ENCODE measurements at places on chromosomes 5 and 9.

DNA sequence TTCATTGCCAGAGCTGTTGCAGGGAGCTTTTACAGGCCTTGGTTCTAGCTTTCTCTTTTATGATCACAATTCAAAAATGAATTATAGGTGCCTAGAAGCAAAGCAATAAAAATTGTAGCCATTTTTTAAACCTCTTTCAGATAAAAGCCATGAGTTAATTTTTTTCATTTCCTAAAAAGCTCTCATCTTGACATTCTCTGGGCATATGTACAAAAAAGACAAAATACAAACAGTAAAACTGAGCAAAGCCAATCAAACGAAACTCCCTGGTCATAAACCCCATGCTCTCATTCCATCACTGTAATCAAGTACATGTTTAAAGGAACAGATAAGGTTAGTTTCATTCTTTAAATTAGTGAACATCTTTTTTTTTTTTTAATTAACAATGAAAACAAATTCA, 101.9 kb downstream of the ERCC6L2 start:
- no peak for DNase-seq

DNA sequence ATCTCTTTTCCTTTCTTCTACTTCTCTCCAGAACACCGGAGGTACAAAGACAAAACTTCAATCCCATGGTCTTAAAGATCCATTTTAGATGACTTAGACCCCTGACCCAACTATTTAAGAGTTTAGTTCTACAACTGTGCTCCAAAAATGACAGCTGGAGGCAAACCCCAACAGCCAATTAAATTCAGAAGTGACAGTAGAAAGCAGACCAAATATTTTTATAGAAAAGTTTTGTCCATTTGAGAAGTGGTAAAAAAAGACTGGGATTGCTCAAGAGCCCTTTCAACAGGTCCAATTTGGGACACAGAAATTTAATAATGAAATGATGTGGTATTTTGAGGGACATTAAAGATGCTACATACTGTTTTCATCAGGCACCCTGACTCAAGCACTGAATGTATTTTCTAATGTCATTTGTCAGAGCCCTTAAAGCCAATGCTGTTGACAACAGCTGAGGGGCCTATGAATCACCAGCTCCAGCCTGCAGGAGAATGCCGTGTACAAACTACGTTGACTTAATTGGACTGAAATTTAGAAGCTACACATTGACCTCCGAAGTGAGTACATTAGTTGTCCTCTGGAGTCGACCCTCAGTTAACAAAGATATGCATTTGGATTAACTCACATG, 147.5 kb upstream of the PIK3R1 start:
- no peak for DNase-seq

DNA sequence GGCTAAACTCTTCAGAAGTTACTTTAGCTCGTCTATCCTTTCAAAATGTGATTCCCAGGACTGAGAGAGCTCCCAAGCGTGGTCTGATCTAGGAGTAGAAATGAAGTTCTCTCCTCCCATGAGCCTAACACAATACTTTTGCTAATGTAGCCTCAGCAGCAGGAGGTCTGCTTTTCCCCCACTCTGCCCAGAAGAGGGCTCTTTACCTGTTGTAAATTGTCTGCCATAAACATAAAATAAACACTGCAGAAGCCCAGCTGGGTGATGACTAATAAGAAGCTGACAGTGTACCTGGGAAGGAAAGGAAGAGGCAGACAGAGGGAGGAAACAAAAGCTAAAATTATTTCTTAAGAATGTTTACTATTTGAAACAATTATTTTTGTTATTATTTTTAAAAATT, 15.4 kb downstream of the SLC36A3 start:
- no peak for DNase-seq

DNA sequence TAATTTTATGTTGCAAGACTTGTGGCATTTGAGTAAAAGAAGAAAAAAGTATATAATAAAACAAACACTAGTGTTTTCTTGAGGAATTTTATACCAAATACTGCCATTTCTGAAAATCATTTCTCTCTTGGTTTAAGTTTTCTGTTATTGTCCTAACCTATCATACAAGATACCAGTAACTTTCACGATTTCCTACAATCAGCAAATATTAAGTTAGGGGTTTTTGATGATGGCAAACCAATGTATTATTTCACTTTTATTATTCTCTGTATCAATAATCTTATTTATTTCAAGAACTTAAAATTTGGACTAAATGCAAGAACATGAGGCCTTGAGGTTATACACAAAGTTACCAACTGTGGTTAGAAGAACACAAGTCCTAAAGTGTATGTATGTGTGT, 109.0 kb upstream of the VCAN start:
- no peak for DNase-seq

GRCh38 chr9:106577121-106577520, 285.8 kb upstream of the ZNF462 start:
- DNase-seq = no peak

- no peak for DNase-seq
These were observed 8.3 kb upstream of the PTBP3 start for GRCh38 chr9:112341730-112342129.

DNA sequence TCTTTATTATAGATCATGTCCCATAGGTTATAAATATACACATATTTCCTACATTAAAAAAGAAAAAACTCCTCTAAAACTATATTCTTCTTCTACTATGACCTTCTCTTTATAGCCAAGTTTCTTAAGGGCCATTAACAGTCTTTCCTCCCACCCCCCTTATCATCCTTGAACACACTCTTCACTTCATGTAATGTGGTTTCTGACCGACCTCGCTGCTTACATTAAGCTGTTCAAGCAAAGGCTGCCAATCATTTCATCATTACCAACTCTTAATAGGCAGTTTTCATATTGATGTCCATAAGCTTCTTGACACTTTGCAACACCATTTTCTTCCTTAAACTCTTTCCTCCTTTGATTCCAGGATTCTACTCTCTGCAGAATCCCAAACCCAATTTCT, 283.0 kb upstream of the PCSK5 start:
- no peak for DNase-seq

DNA sequence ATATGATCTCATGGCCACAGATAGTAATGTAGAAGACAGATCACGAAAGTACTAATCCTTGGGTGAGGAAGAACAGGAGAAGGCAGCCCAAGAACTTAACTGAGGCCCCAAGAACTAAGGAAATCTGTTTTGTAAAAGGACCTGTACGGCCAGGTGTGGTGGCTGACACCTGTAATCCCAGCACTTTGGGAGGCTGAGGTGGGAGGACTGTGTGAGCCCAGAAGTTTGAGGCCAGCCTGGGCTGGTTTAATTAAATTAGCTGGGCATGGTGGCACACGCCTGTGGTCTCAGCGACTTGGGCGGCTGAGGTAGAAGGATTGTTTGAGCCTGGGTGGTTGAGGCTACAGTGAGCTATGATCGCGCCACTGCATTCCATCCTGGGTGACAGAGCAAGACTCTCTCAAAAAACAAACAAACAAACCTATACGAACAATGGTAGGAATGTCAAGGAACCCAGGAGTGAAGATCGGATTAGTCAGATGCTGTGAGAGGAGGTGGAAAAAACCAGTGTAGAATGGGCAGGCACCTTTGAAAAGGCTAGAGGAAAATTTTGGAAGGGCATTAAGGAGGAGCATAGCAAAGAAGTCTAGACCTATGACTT, 283.8 kb upstream of the DMRT1 start:
- DNase-seq = no peak

DNA sequence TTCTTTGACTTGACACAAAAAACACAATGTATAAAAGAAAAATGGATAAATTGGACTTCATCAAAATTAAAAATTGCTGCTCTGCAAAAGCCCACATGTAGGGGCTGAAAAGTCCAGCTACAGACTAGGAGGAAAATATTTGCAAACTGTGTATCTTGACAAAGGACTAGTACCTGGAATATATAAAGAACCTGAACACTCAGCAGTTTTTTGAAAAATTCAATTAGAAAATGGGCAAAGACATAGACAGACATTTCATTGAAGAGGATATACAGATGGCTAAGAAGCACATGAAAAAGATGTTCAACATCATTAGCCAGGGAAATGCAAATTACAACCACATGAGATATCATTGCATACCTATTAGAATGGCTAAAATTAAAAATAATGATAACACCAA, 18.5 kb upstream of the TAL2 start:
- DNase-seq = no peak

GRCh38 chr9:132923346-132923902, 21.0 kb downstream of the TSC1 start:
- no peak for DNase-seq

GRCh38 chr5:142253938-142254337, 70.9 kb downstream of the SPRY4 start:
- no peak for DNase-seq

GRCh38 chr9:116450378-116451139, 236.5 kb upstream of the TRIM32 start:
- no peak for DNase-seq

- DNase-seq = no peak
These were observed 696 bp downstream of the ZNF622 start for GRCh38 chr5:16464664-16465543.

GRCh38 chr5:82745016-82745415, 332.2 kb downstream of the TMEM167A start:
- no peak for DNase-seq

DNA sequence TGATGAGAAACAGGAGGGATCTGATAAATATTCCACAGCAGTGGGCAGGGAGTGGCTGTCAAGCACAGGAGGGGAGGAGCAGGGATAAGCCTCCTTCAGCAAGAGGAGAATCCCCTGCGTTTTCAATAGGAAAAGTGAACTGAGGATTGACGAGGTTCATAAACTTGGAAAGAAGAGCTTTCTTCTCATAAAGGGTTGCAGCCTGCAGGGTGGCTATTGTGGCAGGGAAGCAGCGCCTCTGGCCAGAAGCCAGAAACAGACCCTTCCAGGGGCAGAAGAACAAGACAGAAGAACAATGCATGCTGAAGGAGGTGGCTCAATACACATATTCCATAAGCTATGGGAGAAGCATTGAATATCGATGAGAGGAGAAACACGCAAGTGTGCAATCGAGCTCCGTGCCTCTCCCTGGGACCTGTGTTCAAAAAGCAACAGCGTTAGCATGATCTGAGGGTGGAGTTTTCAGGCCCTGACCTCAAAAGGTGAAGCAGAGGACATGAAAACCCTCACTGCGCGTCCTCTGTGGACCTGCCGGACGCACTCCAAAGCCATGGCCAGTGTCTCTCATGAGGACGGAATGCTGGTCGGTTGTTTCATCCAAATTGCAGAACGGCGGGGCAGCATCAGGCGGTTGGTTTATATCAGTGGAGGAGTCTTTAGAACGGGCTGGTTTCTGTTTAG, 67.6 kb downstream of the ANKRD33B start:
- DNase-seq = no peak

GRCh38 chr9:3498691-3499090, 27.1 kb downstream of the RFX3 start:
- no peak for DNase-seq

DNA sequence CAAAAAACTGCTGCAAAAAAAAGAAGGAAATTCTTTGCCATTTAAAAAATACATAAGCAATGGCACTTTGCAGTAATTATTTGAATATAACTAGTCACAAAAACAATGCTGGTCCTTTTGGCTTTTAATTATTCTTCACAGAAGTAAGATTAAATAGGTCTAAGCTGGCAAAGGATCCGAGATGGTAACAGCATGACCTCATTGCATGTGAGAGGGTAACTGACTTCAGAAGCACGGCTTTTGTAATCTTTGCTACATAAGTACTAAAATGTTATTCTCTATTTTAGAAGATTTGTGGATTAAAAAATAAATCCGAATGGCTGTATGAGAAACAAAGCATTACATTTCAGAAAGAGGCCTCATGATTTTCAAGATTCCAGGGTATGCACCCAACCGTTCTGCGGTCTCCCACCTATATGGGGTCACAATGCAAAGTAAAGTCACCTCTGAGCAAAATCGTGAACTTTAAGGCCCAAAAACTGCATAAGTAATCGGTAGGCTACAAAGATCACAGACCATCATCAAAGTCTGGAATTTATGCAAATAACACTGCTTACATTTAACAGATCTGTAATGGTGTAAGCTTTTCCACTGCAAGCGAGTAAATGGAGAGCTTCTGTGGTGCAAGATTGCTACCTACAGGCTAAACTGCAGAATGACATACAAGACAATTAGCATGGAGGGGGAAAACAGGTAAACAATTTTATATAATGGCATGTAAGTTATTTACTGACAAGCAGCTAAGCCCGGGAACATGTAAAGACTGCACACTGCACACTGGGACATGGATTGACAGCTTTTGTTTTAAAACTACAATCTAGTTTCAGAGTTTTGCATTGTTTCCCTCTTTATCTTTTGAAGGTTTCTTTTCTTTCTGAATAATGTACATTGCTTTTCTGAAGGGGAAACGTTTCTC, 231.6 kb downstream of the SLF1 start:
- DNase-seq = no peak

DNA sequence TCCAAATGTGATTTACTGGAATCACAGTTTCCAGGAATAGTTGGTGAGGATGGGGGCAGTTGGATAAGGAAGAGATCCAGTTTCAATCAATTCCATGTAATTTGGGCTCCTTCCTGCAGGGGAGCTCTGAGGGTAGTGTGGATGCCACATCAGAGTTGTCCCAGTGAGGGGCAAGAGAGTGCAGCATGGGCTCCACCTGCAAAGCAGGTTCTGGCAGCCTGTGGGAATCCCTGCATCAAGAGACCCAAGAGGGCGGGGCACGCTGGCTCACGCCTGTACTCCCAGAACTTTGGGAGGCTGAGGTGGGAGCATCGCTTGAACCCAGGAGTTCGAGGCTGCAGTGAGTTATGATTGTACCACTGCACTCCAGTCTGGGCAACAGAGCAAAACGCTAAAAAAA, 188.5 kb downstream of the CACNA1B start:
- no peak for DNase-seq

DNA sequence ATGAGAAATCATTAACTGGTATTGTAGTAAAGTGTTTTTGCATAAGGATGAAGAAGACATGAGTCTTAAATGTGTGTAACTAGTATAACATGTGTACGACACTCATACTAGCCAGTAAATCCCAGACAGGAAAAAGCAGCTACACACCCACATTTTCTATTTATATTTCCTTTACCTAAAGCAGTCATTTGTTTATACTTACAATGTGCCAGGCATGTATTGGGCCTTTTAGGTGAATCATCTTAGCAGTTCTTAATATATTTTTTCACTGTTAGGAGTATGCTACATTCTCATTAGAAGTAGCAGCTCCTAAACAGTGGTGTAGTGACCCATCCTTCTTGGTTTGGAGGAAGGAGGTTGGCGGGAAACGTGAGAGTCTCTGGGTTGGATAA, 55.8 kb upstream of the TMC1 start:
- DNase-seq = no peak

DNA sequence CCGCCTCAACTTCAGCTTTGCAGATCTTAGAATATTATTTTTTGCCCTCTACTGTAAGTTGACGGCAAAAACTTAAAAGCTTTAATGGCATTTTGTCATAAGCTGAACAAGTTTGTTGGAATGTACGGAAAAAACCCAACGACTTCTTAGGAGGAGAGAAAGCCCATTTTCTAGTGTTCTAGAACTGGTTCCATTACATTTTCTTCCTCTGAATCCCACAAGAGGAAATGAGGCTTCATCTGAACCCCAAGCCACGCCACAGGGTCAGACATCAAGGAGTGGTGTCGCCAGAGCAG, 113.7 kb downstream of the LHFPL2 start:
- DNase-seq = no peak

DNA sequence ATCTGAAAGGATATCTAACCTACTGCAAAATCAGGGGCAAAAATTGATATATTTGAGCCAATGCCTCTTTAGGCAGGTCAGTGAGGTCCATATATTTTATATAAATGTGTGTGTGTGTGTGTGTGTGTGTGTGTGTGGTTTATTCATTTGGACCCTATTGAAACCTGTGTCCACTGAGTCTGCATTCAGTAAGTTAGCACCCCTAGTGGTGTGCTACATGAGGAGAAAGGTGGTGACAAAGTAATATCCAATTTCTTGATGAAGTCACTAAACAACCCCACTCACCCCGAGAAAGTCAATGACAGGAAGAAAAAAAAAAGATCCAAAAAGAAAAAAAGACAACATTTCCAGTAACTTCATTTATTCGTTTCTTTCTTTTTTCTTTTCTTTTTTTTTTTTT, 4.1 kb downstream of the FBXW11 start:
- no peak for DNase-seq

Measured in stimulated activated CD4-positive, alpha-beta T cell treated with anti-CD3 and anti-CD28 coated beads, Interleukin-4, amount 100 ng/mL, for 48 hours (primary cell).